ENCODE measurements at places on chromosomes 2 and 18.

DNA sequence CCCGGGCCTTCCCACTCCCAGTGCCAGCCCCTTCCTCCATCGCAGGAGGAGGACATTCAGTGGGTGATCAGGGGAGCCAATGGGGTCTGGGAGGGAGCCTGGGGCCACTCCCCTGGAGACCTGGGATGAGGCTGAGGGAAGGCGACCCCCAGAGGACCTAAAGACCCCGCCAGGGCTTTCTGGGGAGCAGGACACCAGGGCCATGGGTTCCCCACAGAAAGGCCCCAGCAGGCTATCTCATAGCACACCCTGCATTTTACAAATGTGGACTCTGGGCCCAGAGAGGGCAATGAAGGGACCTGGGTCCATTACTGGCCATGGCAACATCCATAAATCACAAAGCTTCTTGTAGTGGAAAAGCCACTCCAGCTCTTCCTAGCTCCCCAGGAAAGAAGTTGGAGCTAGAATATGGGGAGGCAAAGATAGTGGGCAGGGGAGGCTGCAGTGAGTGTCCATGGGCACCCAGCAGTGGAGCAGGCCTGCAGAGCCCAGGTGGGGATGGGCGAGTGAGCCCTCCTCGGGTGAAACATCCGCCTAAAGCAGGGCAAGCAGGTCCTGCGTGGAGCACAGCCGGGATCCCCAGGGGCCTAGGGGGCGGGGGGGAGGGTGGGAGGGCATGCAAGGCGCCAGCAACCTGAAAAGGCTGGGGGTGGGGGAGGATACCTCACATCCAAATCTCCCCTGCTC lies 13.8 kb downstream of the CYP26B1 start:
- DNase-seq = peak; percentile 59

- no peak for DNase-seq
These were observed 88.5 kb downstream of the RIF1 start for GRCh38 chr2:151498178-151498577.

GRCh38 chr2:69565431-69565839 lies 78.1 kb downstream of the AAK1 start:
- DNase-seq = peak; percentile 90

DNA sequence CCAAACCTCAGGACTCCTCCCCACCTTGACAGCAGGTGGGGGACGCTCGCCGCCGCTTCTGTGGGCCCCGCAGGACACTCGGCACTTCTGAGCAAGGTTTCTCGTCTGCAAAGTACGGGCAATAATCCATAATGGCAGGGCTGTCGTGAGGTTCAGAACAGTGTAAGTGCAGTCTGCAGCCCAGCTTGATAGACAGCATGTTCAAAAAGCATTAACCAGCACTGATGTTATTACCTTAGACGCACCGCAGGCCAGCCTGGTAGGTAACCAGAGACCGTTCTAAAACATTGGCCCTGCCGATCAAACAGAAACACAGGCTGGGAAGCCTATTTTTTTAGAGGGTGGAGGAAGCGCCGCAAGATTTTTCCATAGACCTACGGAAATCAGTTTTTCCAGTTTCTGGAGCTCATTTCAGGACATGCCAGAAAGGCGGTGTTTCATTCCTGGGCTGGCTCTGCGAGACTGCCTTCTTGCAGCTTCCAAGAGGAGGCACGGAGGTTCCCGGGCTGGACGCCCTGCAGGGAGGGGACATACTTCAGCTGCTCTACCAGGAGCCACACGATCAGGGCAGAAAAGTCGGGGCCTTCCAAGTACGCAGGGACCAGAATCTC lies 148.7 kb downstream of the TPO start:
- no peak for DNase-seq

- no peak for DNase-seq
These were observed 67.2 kb downstream of the KCTD1 start for GRCh38 chr18:26480897-26481795.

DNA sequence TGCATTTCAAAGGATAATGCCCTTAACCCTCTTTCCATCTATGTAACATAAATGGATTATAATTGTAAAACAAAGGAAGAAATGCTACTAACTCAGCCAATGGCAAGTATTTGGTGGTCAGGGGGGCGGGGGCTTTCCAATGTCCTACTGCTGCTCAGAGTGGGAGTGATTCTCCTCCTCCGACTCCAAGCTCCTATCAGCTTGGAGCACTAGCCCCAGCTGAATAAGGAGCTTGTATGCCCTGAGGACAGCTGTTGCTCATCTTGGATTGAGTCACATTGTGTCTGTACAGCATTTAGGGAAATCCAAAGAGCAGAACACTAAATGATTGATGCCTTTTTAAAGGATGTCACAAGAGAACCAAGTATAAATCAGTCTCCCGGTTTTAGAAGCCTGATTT lies 105.6 kb upstream of the ZNF521 start:
- no peak for DNase-seq

DNA sequence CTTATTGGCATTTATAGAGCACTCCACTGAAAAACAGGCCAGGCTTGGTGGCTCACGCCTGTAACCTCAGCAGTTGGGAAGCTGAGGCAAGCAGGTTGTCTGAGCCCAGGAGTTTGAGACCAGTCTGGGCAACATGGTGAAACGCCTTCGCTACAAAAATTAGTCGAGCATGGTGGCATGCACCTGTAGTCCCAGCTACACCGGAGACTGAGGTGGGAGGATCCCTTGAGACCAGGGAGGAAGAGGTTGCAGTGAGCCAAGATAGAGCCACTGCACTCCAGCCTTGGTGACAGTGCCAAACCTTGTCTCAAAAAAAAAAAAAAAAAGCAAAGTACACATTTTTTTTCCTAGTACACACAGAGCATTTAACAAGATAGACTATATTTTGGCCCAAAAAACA lies 96.1 kb downstream of the TGIF1 start:
- DNase-seq = no peak

GRCh38 chr2:38634684-38635083 lies 31.2 kb upstream of the GALM start:
- DNase-seq = no peak

DNA sequence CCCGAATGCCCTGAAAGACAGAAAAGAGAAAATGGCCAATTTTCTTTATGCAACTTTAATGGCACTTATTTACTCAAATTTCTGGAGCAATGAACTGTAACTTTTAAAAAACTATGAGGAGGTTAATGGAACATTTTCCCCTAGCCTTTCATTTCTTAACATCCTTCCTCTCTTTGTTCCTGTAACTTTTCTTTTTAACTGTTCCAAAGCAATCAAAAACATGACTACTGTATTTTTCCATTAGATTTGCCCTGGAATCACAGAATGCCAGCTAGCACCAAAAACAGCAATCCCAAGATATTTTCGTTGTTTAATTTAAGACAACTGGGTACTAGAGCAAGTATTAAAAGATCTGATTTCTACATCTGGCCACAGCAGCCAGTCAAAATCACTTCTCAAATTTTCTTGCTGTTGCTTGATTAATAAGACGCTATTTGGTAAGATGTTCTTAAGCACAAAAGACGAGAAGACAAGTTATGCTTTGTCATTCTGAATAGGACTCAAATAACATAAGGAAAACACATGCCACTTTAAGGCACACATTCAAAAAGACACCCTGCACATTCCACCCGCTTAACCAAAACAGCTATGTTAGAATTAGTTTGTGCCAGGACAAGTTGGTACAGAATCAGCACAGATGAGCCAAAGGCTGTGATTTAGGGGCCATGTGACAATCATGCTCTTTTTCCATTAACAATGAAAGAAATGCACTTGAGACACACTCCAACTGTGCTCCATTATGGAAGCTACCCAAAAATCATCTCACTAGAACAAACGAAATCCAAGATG lies 3.6 kb downstream of the STARD7 start:
- DNase-seq = no peak

GRCh38 chr18:9708057-9708433 lies at the start of gene RAB31:
RAB31 (plus strand) TSS chr18:9708301; CDS start chr18:9708406, 105 bp downstream.
- no peak for DNase-seq
